NCI-H1417 treated with DMSO at 0.1 percent for 48 hours (cell line): ENCODE measurements at places on chromosomes 5 and 9.

- no peak for DNase-seq
Measured at GRCh38 chr5:33837301-33837700, 54.5 kb downstream of the ADAMTS12 start.

GRCh38 chr5:179805070-179805528 lies 1.6 kb downstream of the MGAT4B start:
- DNase-seq = no peak

- no peak for DNase-seq
Measured at GRCh38 chr5:177997846-177998245, 1.8 kb upstream of the PROP1 start.

DNA sequence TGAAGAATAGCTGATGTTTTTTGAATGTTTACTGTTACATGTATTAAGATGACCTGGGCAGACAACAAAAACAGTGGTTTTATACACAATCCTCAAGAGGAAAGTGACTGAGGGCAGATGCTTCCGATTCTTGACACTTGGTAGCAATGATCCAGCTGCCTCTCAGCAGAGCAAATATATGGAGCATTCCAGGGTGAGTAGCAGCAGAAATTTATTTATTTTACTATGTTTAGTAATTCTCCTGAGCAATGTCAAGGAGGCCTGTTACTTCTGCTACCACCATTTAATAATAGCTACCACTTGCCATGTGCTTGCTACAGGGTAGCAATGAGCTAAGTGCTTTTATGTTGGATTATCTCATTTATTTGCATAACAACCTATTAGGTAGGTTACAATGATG lies 69.1 kb upstream of the NR3C1 start:
- DNase-seq = no peak

DNA sequence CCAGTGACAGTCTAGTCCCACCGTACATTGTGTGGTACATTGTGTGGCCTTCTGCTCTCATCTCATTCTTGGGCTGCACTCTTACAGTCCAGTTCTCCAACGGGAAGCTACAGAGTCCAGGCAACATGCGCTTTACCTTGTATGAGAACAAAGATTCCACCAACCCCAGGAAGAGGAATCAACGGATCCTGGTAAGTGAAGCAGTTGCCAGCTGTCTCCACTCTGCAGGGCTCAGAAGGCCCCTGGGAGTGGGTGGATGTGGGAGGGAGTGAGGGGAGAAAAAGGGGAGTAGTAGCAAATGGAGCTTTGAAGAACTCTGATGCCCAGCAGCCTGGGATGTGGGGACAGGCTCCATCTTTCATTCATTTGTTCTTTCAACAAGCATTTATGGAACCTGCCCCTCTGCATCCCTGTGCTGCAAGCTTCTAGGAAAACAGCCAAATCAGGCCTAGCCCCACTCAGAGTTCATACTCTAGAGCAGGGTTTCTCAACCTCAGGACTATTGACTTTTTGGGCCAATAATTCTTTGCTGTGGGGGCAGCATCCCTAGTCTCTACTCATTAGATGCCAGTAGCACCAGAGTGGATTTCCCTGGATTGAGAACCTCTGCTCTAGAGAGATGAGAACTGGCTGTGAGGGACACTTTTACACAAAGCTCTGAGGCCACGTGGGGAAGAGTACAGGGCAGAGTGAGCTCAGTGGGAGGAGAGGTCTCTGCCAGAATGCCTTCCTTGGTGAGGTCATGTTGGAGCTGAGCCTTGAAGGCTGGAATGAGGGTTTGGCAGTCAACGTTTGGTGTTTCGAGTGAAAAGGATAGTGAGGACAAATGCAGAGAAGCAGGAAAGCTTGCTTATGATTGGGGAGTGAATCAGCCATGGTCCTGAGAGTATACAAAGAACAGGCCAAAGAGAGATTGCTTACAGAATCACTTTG lies 1.1 kb downstream of the POLR1E start:
- no peak for DNase-seq

DNA sequence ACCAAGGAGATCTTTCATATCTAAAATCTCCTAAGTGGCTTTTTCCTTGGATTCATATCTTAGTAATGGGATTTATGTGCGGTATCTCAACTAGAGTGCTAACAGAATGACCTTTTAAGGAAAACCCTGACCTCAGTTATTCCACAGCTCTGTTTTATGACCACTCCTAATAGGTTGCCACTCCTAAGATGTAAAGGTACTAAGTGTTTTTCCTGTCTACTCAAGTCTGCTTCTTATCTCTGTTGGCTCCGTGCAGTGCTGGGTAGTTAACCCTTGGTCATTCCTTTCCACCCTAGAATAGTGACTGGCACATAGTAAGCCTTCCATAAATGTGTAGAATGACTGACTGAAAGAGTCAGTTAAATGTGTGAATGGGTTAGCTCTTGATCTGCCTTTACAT lies 161.4 kb downstream of the DOCK2 start:
- DNase-seq = no peak

DNA sequence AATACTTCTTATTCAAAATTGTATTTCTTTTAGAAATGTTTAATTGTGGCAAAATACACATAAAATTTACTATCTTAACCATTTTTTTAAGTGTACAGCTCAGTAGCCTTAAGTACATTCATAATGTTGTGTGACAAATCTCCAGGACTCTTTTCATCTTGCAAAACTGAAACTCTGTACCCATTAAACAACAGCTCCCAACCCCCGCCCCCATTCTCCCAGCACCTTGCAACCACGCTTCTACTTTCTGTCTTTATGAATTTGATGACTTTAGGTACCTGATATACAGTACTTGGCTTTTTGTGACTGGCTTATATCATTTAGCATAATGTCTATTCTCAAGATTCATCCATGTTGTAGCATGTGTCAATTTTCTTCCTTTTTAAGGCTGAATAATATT lies 2.8 kb upstream of the IL5 start:
- no peak for DNase-seq

DNA sequence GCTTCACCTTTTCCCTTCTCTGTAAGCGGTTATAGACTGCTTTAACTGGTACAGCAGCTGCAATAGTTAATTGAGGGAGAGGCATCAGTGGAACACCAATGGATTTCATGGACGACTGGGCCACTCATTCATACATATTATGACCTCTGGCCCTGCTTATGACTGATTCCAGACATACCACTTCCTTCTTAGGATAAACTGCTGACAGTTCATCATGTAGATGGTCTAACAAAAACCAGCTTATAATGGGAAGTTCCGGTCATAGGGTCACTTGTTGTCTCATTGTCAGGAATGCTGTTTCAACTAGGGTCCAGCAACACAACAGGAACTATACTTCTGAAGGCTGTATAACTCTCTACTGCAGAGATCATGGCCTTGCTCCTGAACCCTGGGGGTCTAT lies 265.2 kb upstream of the RASA1 start:
- no peak for DNase-seq

GRCh38 chr5:40834391-40834848 lies 602 bp downstream of the RPL37 start:
- no peak for DNase-seq

- no peak for DNase-seq
Measured at GRCh38 chr5:110968246-110969005, 103.1 kb upstream of the TSLP start.

DNA sequence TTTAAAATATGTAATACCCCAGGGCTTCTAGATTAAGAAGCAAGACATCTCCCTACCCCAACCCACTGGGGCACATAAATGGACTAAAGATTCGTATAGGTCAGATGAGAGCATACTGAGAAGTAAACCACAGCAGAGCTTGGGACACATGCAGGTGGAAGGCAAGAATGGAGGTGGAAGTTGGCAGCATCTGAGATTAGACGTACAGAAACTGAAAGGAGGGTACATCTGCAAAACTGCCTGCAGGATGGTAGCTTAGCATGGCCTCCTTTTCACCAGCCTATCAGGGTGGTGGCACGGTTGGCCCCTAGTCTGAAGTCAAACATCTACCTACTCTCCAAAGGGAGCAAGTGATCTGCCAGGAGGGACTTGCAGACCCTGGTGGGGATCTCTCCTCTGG lies 181.8 kb downstream of the TSSK1B start:
- DNase-seq = no peak

DNA sequence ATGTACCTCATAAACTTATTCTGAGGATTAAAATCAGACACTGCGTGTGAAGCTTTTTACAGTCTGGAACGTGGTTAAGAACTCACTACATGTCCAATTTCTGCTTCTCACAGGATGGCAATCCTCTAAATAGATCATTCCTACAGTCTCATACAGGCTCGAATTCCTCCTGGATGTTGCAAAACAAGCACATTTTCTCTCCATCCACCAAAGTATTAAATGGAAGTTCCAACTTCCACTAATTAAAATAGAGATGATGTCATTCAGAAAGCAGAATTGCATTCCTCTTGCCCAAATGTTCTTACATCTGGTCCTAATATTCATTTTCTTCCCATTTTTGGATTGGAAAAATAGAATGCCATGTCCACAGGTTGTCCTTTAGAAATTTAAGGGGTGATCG lies 145.5 kb upstream of the PCA3 start:
- DNase-seq = no peak

GRCh38 chr5:138573949-138574670 lies 1.1 kb downstream of the HSPA9 start:
- no peak for DNase-seq
